ENCODE measurements at places on chromosomes 7 and 10.
A peak's percentile ranks its signal among the peaks of the same experiment; 100 is the strongest.

- no peak for DNase-seq
Measured at GRCh38 chr10:101223274-101224059, 5.8 kb downstream of the LBX1 start.

- DNase-seq: no peak
Measured at GRCh38 chr7:101912716-101913110, 95.3 kb downstream of the CUX1 start.

DNA sequence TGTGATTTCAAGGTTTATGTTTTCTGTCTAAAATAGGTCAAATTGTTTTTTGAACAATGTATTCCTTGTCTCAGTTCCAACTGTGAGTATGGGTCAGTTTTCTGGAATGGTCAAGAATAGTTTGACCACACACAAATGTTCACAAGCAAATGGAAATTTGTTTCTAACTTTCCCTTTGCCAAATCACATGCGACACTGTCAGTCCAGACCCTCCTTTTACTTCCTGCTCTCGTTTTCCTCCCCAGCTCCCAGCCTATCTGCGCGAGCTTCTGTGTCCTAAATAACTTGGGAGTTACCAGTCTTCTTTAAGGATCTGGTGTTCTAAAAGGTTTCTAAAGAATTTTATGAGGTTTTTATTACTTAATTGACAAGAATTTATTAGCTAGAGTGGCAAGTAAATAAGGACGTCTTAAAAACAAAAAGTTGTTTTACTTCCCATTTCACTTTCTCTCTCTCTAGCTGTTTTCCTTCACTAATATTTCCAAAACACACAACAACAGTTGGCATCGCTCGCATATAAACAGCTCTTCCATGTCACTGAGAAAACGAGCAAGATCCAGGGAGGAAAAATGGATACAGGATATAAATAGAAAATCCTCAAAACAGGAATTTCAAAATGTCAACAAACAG is 266.1 kb upstream of the KLF6 start:
- DNase-seq: peak; percentile 47

- peak; percentile 38 for DNase-seq
Measured at GRCh38 chr10:123997486-123998196, 95.8 kb downstream of the CHST15 start.

GRCh38 chr10:124305984-124306383 is 112.7 kb downstream of the OAT start:
- no peak for DNase-seq

- no peak for DNase-seq
Measured at GRCh38 chr7:94400643-94401427, 6.1 kb downstream of the COL1A2 start.

- peak; percentile 4 for DNase-seq
Measured at GRCh38 chr7:141674702-141675101, 27.3 kb downstream of the DENND11 start.

DNA sequence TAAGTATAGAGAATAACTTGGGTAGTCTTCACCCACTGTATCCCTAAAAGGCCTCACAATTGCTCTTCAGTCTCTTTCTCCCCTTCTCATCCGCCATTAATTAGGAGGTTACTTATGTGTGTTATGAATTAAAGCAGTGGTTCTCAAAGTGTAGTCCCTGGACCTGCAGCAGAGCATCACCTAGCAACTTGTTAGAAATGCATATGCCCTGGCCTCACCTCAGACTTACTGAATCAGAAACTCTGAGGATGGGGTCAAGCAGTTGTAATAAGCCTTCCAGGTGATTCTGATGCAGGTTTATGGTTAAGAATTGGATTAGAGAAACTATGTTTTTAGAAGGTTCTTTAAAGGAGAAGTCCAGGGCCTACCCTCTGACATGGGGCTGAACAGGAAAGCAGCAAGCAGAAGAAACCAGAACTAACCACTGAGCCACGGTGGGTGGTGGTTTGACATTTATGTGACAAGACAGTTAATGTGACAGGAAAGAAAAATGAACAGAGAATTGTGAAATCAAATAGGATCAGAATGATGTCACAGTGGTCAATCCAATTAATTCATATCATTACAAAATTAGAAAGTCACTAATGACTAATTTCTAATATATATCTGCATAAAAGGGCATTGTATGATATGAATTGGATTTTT is 37.6 kb downstream of the ENTPD1 start:
- DNase-seq: peak; percentile 44

DNA sequence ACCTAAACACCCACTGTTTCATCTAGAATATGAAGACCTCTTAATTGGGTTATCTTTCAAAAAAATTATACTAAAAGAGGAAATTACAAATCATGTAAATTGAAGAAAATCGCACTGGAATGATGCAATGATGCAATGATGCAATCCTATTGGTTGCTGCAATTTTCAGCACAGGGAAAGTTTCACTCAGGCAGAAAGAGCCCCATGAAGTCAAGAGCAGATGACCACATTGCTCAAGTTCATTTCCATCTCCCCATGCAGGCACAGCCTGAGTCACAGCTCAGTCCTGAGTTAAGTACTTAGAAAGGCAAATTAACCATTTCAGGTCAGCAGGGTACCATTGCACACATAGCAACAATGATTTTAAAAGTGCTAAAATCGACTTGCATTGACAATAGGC is 180.3 kb upstream of the MYO3A start:
- peak; percentile 58 for DNase-seq

- no peak for DNase-seq
Measured at GRCh38 chr10:70135046-70135445, 2.4 kb upstream of the AIFM2 start.

DNA sequence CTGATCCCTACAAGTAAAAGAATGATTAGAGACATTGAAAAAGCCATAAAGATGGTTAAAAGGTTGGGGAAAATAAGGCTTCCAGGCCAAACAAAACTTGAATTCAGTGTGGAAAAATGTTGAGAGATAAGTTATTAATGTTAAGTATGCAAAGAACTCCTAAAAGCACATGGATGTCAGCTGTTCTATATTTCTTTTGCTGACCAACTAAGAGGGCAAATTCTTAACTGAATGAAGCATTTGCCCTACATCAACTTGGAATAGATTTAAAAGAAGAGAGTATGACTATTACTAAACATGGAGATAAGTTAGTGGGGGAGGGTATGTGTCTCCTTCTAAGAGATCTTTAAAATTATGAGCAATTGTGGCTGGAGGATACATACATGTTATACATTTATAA is 124.8 kb downstream of the KIAA1217 start:
- DNase-seq: no peak

- no peak for DNase-seq
Measured at GRCh38 chr10:34184397-34184796, 630.7 kb downstream of the PARD3 start.
